Fibroblast of skin of back (primary cell): ENCODE measurements at places on chromosomes 4 and X.

DNA sequence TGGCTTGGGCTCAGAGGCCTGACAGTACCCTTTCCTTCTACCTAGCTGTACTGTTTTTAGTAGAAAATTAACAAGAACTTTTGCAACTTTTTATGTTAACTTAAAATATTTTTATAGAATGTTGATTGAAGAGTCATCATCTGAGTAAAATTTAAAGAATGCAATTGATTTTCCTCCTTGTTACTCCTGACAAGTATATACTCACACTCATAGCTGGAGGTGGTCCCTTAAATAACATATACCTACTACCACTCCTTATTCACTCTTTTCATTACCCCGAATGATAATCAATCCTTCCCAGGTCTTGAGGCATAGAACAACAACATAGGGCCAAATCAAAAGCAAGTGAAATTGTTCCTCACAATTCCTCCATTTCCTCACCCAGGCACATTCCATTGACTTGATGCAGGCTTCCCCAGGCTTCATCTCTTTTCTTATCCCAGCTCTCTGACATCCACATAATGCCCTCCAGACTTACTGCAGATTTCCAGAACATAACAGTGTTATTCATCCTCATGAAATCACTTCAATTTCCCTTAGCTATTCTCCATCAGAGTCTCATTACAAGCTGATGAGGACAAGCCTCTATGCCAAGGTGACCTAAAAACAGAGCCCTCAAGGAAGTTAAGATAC is 73.2 kb upstream of the ANXA10 start:
- DNase-seq, result peak; percentile 74

GRCh38 chr4:142473960-142474338 is 372.2 kb downstream of the INPP4B start:
- DNase-seq, result no peak

GRCh38 chrX:134362560-134363089 is 97.3 kb upstream of the HPRT1 start:
- DNase-seq, result no peak

DNA sequence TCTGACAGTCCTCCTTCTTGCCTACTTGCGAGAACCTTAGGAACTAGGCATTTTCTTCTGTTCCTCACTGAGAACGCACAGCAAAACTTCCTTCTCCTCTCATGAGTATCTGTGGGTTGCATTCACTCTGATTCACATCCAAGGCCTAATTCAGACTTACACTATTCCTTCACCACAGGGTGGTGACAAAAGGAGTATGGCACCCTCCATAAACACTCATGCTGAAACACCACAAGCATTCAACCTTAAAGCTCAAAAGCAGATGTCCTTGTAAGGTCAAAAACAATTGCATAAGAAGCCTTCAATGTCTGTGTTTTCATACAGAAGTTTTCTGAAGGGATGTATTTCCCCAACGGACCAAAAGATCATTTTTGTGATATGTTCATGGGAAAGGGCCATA is 147.3 kb downstream of the CORIN start:
- peak; percentile 21 for DNase-seq

GRCh38 chr4:120801137-120801758 is 121.3 kb downstream of the PRDM5 start:
- peak; percentile 65 for DNase-seq

DNA sequence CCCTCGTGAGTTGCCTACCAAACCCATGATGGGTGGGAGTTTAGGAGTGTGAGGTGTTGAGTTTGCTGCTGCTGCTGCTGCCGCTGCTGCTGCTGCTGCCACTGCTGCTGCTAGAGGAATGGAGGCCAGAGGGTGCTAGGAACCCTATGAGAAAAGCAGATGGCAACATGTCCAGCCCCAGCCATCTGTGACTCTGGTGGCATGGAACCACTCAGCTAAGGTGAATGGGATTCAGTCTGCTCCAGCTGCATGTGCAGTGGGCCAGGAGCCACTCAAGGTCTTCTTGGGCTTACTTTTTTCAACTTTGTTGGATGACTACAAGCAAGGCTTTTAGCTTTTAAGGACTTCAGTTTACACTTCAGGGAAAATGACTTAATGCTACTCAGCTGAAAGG is 103.8 kb downstream of the RTL5 start:
- no peak for DNase-seq

DNA sequence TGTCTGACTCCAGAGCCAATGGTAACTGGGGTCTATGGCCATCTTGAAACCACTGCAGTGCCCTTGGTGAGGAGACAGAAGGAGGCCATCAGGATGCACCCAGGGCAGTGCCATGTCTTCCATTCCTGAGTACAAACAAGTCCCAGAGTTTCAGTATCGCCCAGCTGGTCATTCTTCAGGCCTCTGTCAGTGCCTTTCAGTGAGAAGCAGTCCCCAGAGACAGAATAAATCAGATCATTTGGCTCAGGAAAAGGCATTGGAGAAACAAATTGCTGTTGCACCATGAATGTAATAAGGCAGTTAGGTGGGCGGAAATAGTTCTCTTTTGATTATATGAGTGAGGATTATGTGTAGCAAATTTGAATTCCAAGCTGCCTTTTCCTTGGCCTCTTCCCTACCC is 21.3 kb downstream of the ADGRG4 start:
- no peak for DNase-seq

DNA sequence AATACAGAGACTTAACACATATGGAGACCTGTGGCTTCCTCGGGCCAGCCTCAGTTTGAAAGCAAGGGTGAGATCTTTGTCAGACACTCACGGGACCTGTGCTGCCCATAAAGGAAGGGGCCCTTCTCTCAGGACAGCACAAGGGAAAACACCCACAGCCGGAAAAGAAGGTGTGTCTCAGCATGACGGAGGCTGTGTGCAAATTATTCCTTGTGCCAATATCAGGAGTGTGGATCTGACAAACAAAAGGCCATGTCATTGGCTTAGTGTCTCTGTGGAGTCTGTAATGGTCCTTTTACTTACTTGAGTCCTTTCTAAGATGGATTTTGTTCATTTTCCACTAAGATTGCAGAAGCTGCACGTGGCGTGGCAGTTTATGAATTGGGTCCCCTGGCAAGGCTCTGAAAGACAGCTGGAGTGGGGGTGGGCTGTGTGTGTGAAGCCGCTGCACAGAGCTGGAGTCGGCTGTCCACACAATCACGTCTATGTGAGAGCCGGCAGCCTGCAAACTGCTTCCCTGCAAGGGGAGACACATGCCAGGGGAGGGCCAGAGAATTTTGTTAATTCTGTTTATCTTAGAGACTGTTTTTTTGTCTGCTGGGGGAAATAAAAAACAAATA is 1.9 kb downstream of the ENPP6 start:
- no peak for DNase-seq

DNA sequence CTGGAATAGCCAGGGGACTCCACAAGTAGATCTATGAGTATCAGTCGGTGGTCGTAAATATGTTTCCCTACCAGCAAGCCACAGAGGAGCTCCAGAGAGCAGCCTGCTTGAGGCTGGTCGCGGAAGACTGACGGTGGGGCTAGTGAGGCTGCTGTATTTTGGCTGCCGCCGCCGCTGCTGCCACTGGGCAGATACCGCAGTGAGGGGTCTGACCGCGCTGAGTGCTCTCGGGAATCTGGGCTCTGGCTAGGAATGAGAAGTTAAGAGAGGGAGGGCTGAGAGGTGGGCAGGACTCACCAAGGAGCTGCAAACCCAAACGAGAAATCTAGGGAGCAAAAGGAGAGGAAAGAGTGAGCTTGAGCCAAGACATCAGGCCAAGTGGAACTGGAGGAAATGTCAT is at the start of gene EXOC1L:
TSS of gene EXOC1L (plus strand) at position 157 of the 400 bp plus-strand sequence. CDS start at position 394, 237 bp downstream.
- DNase-seq, result peak; percentile 29

GRCh38 chr4:168735735-168736134 is 238.9 kb downstream of the PALLD start:
- DNase-seq, result no peak

DNA sequence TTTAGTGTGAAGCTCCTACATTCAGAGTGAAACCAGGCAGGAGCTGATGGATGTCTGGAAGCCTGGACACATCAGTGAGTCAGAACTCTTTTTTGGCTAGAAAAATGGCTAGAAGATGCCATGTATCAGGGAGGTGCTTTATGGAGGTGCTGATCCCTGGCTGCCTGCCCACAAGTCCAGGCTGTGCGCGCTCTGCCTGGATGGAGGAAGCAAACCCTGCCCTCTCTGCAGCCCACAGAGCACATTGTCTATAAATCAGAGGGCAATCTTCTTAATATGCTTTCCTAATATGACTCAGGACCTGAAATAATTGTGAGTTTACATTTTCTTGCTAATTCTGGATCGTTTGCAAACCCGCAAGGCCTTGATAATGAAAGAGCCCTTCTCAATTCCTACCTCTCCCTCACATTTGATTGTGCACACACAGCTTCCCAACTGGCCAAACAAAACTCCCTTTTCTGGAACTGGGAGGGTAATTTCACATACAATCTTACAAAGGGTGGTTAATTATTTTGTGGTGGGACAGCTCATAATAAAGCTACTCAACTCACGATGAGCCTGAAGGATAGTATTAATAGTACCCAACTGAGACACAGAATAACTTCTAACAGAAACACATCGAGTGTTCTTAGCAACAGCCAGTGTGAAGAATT is 11.7 kb downstream of the MFAP3L start:
- DNase-seq, result no peak

DNA sequence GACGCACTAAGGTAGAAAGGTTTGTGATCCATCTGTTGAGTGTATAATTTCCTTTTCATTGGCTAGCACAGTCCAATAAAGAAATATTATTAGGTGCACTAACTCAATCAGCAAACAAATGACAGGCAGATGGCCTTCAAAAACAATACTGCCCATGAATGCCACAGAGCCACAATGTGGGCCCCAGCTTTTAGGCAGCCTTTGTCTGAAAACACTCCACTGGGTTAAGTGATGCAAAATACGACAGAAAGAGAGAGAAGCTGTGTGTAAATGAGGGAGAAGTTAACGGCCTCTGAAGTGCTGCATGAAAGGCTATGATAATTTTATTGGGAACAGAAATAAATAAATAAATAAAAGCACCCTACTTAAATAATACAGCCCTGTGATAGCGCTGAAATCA is 274.6 kb downstream of the NKX6-1 start:
- no peak for DNase-seq

DNA sequence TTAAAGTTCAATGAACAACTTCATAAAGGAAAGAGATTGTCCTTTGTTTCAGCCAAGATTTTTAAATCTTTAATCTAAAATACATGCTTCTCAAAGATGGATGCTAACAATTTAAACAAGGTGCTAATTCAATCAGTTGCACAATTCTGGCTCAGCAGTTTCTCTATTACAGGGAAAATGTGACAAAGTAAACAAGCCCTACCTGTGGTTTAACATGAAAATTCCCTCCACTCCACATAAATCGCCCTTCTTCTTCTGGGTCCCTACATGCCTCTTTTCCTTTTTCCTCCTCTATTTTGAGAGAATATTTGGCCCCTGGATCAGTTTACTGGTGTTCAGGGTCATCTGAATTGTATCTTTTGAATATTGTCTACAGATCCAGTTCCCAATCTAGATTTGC is 80.6 kb downstream of the FRYL start:
- DNase-seq, result no peak

- DNase-seq, result no peak
Measured at GRCh38 chrX:139020801-139021200, 309.3 kb upstream of the FGF13 start.

DNA sequence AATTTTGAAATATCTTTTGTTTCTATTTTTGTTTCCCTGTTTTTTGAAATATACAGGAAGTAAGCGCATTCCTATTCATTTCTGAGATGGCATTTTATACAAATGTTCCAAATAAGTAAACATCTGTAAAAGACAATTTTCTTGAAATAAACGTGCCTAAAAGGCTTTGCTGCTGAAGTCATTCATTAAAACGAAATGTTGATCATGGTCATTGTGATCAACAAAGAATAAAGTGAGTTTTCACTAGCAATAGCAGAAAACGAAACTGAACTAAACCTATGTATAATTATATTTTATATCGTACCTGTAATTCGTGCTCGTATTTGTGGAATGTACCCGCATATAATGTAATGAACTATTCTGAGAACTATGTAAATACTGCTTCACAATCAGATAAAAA is 221.2 kb downstream of the MGST2 start:
- DNase-seq, result no peak

DNA sequence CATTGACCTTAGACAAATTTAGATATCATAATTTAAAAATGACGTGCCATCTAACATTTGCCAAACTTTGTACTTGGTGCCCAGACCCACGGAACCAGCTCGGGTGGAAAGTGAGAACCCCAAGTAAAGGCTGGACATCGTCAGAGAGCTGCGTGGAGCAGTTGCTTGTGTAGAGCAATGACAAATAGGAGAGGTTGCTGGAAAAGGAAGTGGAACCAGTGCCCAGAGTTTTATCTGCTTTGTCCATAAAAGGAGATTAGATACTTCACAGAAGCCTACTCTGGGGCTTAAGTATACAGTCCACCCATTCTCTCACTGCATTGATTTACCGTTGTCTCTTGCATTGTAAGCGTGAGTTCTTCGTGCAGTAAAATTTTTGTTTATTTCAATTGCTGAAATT is 5.4 kb upstream of the TBC1D1 start:
- no peak for DNase-seq

DNA sequence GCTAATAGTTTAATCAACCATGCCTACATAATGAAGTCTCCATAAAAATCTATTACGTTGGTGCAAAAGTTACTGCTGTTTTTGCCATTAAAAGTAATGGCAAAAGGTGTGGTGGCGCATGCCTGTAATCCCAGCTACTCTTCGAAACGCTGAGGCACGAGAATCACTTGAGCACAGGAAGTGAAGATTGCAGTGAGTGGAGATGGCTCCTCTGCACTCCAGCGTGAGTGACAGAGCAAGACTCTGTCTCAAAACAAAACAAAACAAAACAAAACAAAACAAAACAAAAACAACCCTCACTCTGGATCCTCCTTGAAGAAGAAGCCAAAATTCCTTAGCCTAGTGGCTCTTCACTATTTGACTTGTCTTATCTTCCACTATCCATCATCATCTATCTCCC is 78.0 kb downstream of the MSN start:
- no peak for DNase-seq

- DNase-seq, result no peak
Measured at GRCh38 chr4:113187358-113187757, 137.9 kb downstream of the ANK2 start.

DNA sequence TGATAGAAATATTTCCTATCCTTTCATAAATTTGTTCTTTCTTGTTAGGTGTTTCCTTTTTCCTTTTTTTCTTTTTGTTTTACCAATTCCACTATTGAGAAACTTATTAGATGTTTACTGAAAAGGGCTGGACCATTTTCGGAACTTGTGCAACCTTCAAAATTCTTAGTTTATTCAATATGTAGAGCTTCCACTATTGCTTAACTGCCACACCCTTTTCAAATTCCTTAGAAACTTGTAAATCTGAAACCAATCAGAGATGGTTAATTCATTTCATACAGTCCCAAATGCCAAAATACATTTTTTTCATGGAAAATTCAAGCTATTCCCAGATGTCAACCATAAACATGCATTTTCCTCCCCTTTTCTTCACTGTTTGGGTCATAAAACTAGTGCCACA is 66.1 kb upstream of the SLC39A8 start:
- DNase-seq, result no peak

DNA sequence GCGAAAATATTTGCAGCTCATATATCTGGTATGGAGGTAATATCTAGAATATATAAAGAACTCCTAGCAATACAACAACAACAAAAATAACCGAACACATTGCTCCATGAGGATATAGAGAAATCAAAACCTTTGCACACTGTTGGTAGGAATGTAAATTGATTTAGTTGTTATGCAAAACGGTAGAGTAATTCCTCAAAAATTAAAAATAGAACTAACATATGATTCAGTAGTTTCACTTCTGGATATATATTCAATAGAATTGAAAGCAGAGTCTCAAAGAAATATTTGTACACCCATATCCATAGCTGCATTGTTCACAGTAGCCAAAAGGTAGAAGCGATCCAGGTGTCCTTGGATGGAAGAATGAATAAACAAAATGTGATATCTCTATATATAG is 203.0 kb upstream of the CNKSR2 start:
- no peak for DNase-seq
